NCI-H2029 (cell line): ENCODE measurements at places on chromosomes 1 and 21.

DNA sequence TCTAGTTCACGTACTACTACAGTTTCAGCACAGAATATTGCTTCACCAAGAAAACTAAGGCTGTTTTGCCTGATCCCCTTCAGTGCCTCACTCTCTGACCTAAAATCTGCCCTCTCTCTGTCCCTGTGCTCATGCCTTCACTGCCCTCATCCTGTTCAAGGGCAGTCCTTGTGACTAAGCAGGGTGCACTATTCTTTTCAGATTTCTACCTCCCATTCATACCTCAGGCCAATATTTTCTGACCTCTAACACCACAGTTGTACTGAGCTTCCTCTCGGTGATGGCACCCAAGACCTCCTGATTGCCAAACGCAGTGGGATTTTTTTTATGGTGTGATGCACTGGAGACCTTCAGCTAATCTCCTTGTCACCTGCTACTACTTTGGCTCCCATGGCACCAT, 57.7 kb upstream of the GADD45A start:
- DNase-seq = no peak

- no peak for DNase-seq
These were observed 26.6 kb downstream of the C8B start for GRCh38 chr1:56939209-56939608.

GRCh38 chr1:14246471-14246870, 352.0 kb upstream of the KAZN start:
- no peak for DNase-seq

- DNase-seq = no peak
These were observed 9.0 kb upstream of the SMIM1 start for GRCh38 chr1:3763351-3764125.

DNA sequence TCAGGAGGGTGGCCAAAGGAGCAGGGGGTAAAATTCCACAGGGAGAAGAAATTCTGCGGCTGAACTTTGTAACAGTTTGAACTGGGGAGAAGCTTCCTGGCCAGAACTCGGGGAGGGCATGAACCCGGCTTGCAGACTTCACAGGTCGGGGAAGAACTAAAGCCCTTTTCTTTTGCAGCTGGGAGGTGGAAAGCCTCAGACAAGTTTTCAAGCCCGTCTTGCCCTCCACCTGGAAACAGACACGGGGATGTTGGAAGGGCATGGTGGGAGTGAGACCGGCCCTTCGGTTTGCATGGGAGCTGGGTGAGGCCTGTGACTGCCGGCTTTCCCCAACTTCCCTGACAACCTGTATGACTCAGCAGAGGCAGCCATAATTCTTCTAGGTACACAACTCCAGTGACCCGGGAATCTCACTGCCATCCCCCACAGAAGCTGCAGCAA, 11.3 kb downstream of the THEM4 start:
- DNase-seq = no peak

GRCh38 chr1:113617438-113618141, 141.7 kb downstream of the PHTF1 start:
- DNase-seq = no peak

- no peak for DNase-seq
These were observed 121.9 kb downstream of the ACBD6 start for GRCh38 chr1:180380259-180381183.

- DNase-seq = no peak
These were observed 21.5 kb upstream of the SLC25A34 start for GRCh38 chr1:15714406-15715136.

DNA sequence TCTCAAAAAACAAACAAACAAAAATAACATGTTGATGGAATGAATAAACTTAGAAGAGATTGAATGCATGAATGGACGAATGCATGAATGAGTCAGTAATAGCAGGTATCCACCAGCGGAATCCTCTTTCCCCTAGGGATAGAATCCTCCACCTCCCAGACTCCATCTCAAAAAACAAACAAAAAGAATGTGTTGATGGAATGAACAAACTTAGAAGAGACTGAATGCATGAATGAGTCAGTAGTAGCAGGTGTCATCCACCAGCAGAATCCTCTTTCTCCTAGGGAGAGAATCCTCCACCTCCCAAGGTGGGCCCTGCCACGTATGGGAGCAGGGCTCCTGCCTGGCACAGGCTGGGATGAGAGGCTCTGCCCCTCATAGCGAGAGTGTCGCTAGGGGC, 26.8 kb upstream of the RNF19B start:
- no peak for DNase-seq

- DNase-seq = no peak
These were observed 16.6 kb downstream of the MYOG start for GRCh38 chr1:203069030-203069747.

DNA sequence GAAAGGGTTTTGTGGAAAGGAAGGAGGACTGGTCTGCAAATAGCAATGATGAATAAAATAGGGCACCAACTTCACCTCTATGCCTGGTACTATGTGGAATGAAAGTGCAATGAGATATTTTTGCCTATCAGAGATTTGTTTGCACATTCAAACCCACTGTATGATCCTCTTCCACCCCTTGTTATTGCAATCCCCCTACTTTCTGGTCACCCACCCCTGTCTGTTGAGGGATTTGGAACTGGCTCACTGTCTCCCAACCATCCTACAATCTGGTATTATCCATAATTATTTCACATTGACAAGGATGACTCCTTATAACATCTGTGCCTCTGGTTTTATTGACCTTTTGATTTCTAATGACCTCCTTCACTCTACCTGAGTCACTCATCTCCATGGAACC, 42.4 kb downstream of the CD55 start:
- no peak for DNase-seq

DNA sequence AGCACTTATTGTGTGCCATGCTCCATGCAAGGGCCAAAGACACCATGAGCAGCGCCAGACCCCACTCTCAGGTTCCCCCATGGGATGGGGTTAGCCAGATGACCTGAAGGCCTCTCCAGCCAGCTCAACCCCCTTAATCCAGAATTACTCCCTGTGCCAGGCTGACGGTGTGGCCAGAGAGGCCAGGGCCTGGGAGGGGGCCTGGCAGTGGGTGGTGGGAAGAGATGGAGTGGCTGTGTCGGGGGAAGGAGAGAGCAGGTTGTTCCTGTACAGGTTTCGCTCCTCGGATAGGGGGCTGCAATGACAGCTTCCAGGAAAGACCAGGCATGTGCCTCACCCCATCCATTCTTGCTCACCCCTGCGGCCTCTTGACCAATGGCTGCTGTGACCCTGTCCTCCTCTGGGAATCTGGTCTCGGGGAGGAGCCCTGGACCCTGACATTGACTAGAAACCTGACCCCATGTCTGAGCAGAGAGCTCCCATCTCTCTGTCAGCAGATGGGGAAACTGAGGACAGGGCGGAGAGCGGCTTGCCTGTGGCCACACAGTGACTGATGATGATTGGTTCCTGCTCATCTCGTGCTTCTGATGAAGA, 345.3 kb downstream of the MATN1 start:
- no peak for DNase-seq

- DNase-seq = no peak
These were observed 19.6 kb downstream of the SPSB1 start for GRCh38 chr1:9312168-9312720.

GRCh38 chr1:21115098-21115760, 61.5 kb downstream of the EIF4G3 start:
- DNase-seq = no peak

DNA sequence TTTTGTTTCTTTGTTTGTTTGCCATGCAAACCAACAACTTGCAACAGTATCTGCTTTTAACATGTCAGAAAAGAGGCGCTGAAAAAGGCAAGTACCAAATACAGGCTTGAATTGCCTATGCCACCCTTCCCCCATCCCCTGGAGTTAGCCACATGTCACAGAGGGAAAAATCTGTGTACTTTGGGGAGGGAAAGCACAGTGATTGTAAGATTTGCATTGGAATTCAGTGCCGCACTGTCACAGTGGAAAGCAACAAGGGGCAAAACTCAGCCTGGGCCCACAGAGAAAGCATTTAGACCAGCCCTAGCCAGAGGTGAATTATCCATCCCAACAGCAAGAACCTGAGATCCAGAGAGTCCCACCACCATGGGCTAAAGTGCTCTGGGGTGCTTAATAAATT, 52.4 kb upstream of the ACADM start:
- DNase-seq = no peak

- no peak for DNase-seq
These were observed 55.9 kb upstream of the JAK1 start for GRCh38 chr1:65022216-65022615.

DNA sequence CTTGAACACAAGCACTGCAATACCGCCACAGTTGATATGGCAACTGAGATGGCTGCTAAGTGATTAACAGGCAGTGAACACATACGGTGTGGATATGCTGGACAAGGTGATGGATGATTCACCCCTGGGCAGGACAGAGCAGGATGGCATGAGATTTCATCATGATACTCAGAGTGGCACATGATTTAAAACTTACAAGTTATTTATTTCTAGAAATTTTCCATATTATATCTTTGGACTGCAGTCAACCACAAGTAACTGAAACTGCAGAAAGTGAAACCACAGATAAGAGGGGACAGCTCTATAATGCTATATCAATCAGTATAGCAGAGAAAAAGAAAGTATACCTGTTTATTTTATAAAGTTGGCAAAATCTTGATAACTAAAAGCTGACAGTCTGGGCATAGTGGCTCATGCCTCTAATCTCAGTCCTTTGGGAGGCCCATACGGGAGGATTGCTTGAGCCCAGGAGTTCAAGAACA, 47.9 kb downstream of the PHACTR4 start:
- DNase-seq = no peak

- DNase-seq = no peak
These were observed 68.3 kb downstream of the TCP10L start for GRCh38 chr21:32516756-32517649.

DNA sequence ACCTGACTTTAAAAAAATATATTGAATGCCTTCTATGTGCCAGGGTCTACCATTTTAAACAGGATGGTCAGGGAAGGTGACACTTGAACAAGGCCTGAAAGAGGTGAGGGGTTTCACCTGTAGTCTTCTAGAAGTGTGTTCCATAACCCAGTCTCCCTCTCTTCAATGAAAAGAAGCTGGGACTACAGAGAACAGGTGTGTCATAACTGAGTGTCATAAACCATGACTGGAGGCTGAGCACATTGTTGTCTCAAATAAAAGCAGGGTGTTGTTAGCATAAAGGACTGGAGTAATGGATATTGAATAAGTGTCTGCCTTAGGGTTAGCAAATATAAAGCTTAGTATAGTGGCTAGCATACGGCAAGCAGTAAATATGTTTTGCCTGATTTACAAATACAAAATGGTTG, 65.4 kb downstream of the SYDE2 start:
- peak; percentile 86 for DNase-seq

- no peak for DNase-seq
These were observed 11.3 kb upstream of the IL22RA1 start for GRCh38 chr1:24154215-24154614.

- no peak for DNase-seq
These were observed 42.5 kb upstream of the DISC1 start for GRCh38 chr1:231584117-231584516.

GRCh38 chr1:156425943-156426342, 56.9 kb downstream of the RHBG start:
- DNase-seq = no peak

- no peak for DNase-seq
These were observed 61.4 kb upstream of the S1PR1 start for GRCh38 chr1:101175466-101175865.
